ENCODE measurements at places on chromosomes 12 and 14. TPM values are rescaled to one million over a fixed set of nuclear protein-coding genes. Genes with fewer than 3 reads are reported as not detected.

The PYM1 gene
- 18.0 TPM for total RNA-seq

The TRIM9 gene
- total RNA-seq: 3.2 TPM

DNA sequence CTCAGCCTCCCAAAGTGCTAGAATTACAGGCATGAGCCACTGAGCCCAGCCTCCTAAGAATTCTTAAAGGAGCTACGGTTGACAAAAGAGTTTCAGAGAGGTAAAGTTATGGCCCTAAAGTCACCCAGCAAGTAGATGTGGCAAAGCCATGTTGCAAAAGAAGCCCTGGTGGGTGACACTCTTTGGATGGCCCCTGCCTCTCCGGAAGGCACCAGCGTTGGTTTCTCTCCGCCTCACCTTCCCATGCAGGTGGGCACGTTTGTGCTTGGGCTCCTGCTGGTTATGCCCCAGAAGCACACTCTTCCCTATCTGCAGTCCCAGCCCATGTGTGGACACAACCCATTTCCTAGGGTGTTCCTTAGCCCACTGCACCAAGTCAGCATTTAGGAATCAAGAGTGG, 9.5 kb upstream of the SERPINA3 start:
- DNase-seq: no peak

DNA sequence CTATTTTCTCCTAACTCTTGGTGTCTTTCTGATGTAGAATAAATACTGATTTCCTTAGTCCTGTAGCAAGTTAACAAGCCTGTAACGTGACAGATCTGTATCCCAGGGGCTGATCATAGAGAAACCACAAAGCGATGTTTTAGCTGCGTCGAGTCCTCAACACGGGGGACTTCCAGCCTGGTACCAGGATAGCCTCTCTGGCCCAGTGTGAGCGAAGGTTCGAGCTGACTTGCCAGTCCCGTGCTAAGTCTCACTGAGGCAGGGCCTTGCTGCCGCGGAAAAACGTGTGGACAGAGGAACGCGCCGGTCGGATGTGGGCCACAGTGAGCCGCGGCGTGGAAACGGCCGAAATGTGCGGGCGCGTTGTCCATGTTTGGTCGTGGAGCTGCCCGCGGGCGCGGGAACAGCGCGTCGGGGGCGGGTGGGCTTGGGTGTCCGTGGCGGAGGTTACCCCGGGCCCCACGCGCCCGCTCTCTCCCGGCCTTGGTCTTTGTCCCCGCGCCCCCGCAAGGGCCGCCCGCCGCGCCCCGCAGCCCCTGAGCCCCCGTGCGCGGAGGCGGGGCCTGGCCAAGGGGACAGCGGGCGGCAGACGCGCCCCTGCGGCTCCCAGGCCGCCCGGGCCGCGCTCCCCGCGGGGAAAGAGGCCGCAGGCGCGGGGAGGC, 531 bp upstream of the EML1 start:
- no peak for DNase-seq

DNA sequence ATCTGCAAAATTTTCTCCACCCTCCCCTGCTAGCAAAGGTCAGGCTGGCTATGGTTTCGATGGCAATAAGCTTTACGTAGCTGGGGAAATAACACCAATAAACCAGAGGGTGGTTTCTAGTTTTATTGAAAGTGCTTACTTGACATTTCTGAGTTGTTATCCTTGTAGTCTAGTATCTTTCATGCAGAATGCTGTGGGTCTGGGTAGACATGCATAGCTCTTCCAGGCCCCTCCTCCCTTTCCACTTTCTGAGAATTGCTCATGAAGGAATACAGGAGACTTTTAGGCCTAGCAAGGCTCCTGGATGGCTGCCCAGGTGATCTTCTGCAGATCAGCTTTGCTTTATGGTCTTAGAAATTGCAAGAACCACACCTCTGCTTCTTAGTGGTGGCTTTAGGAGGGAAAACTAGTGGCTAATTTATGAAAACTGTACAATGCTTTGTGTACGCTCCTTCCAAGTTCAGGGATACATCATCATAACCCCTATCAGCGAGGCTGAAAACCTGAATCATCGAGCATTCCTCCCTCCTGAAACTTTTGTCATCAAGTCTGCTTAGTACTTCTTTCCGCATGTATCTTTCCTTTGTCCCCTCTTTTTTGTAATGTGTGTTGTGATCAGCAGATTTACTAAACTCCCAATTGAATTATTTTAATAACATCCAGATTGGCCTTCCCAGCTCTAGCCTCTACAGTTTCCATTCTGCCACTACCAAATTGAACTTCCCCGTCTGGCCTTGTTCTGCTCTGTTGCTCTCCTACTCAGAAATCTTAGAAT, 473.0 kb downstream of the RAD51B start:
- no peak for DNase-seq

DNA sequence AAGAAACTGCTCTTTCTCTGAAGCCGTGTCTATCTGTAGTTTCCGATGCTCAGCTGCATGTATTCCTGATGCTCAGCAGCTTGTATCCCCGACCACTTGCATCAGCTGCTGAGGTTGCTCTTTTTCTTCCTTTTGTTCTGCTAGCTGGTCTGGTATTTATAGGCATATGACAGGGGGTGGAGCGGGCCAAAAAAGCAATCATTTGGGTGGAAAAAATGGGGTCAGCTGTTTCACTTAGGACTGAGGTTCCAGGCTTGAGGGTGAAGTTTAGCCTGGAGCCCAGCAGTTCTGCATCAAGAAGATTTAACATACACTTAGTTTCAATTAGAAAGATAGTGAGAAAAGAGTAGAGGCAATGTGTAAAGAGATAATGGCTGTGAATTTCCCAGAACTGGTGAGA, 23.6 kb upstream of the AMN1 start:
- no peak for DNase-seq

GRCh38 chr14:90814806-90815571, 1.2 kb downstream of the TTC7B start:
- no peak for DNase-seq

DNA sequence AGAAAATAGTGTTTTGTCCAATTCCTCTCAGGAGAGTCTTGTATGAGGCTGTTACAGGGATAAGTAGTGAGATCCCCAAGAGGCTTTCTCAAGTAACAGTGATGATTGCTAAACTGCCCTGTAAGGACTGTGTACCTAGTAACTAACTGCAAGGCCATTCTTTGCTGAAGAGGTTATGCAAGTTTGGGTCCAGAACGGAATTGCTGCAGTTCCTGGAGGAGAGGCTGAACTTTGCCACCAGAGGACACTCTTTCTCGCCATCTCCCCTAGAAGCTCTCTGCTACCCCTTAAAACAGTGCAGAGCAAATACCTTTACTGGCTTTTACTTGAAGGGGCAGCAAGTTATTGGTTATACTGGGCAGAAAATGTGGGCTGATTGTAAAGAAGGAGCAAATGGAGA, 180.0 kb downstream of the RBM19 start:
- DNase-seq: no peak

DNA sequence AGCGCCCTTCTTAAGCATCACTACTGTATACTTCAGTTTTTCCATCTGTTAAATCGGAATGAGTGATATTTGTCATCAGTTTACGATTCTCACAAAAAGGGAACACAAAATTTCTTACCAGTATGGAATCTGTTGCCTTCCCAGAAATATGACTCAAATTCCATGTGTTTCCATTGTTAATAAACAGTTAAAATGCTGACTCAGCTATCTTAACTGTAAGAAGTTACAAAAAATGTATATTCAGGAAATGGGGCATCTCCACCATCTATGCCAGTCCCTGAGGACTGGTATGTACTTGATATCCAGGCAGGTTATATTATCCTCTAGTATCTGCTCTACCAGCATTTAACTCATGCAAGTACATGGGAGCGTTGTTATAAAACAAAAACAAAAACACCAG, 2.4 kb upstream of the COX16 start:
- no peak for DNase-seq

DNA sequence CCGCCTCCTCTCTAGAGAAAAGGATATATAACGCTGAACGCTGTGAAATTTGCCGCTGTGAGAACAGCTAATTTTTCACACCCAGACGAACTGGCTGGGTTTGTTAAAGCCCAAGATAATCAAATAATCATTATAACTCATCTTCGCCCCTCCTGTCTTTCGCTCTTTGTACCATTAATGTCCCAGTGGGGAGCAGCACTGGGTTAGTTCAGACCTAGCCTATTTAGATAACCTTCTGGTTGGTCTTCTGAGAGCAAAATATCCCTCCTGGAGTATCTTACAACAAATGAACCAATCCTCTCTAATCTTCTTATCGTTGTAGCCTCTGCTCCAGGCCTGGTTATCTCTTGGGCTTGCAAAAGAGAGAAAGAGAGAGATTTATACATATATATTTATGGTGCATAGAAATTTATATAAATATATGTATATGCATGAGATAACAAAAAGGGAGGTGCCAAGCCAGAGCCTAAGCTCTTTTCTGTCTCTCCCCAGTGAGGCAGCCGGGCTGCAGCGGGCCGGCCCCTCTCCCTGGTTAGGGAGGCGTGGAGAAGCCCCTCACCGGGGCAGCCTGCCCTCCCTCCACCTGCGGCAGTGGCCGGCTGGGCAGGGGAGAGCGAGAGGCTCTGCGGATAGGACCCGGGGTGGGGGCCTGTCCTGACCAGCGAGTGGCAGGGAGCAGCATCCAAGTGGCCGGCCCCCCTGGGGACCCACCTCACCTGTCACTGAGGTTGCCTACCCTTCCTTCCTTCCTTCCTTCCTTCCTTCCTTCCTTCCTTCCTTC, 202.0 kb upstream of the LHX5 start:
- no peak for DNase-seq

DNA sequence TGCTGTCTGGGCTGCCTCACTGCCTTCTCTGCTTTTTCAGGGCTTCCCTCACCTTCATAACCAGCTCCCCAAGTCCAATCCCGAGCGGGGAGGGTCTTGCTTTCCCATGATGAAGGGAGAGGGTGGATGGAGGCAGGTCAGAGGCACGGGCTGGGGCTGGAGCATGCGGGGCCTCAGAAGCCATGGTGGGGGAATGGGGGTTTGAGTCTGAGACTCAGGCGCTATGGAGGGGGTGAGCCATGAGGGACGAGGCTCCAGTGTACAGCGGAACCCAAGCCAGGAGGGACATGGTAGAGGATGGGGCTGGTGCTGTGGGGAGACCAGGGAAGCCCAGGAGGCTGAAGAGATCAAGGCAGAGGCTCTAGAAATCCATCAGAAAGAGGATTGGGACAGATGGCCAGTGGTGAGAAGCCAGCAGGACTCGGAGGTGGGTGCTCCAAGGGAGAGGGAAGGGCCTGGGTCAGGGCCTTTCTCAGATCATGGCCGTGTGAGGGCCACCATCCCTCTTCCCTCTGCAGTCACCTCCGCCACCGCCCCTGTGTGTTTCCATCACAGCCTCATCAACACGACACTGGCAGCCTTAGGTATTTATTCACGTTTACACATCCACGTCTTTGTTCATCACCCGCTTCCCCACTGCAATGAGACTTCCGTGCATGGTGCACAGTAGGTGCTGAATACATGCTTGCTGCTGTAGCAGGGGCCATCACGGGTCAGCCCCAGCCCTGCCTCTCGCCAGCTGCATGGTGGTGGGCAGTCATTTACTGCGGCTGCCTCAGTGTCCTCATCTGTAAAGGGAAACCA, 144.7 kb downstream of the ADGRD1 start:
- no peak for DNase-seq

- no peak for DNase-seq
Observed at GRCh38 chr12:2588345-2588744, 206.4 kb upstream of the FKBP4 start.
